ENCODE measurements at places on chromosomes 4 and X.
A peak's percentile ranks its signal among the peaks of the same experiment; 100 is the strongest.

DNA sequence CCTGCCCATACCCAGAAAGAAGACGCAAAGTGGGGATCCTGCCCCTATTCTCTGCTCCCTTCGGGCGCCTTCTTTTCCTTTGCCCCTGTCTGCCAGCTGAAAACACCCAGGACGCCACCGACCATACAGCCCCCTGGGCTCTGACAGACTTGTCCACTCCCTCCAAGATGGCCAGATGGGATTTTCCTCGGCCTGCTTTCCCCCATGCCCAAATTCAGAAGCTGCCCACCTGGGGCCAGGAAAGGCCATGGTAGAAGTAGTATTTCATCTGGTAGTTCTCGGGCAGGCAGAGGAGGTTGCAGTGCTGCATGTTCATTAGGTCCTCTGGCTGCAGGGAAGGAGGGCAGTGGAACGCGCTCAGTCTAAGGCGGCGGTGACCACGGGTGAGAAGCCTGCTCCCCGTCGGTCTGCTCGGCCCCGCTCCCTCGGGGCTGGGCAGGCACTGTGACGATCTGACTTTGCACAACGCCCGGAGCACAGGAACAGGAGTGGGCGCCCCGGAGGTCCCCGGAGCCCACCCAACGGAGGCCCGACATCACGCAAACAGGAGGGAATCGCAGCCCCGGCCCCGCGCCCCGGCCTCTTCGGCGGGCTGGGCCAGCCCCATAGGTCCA lies 582 bp downstream of the NAA10 start:
- no peak for DNase-seq

DNA sequence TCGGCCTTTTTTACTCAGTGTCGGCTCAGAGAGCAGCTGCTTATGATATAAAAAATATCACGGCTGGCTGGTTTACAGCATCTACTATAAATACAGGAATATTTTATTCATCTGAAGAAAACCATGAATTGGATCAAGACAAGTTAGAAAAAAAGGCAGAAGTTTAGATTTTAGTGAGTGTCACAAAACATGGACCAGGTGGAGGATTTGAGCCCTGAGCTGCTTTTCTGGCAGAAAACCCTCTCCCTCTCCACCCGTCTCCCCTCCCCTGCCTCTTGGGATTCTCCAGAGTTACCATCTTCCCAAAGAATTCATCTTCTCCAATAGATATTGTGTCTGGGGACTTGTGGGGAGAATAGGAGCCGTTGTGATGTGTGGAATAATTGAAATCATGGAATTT lies 142.8 kb upstream of the RAI2 start:
- no peak for DNase-seq

DNA sequence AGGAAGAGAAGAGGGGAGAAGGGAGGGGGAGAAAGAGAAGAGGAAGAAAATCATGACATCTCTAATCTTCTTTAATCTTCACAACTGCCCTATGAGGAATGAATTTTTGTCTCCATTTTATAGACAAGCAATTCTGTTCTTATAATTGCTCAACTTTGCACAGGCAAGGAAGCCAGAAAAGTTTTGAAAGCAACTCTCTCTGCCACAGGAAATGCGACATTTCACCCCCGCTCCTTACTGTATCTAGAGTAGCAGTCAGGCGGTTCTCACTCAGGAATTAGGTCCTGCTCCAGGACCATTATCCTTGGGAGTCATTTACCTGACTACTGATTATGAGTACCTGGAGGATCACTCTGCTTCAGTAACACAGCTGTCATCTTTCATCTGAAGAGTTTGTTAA lies 69.2 kb upstream of the FAM9A start:
- DNase-seq = no peak

DNA sequence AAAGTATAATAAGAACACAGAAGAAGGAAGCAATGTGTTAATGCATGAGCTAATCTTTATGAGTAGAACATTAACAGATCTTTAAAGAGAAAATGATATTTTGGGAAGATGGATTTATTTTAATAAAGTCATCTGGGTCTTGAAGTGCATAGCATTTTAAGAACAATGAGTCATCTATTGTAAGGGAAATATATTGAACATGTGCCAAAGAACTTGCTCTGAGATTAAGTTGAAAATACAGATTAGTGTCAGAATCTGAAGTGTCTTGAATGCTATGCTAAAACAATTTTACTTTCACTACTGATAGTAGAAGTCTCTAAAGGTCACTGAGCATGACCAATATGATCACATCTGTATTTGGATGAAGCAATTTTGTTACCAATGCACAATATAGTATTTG lies 776.7 kb upstream of the GRID2 start:
- DNase-seq = no peak

DNA sequence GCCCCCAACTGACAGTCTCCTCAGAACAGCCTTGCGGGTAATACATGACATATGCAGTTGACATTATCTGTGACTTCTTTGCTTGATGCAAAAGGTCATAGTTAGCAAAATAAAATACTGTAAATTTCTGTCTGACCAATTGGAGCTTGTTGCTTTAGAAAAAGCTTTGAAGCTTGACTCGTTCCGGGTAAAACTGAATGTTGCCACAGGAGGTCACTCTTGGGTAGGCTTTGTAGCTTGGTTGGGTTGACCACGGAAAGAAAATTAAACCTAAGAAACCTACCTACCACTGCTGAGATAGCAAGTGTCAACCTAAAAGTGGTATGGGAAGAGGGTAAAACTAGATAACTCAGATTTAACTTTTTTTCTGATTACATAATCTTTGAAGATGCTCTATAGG lies 23.2 kb downstream of the PRPS2 start:
- DNase-seq = peak; percentile 18

DNA sequence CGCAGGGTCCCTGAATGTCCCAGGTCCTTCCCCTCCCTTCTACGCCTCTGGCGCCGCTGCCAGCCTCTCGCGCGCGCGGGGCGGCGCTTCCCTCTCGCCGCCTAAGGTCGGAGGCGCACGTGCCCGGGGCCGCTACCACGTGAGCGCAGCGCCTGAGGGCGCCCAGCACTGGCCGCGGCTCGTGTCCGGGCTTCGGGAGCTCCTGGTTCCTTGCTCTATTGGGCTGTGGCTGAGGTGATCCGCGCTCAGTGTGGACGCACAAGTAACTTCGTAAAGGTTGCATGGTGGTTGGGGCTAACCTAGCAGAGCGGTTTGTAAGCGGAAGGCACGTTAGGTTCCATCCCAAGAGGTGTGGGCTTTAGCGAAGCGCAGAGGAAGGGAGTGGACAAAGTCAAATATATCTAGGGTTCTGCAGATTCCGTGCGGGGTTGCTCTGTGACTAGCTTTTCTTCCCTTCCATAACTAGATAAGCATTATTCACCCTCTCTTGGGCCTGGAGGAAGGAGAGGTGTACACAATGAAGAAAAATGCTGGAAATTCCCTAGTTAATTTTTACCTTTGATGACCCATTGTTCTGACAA lies 1.8 kb downstream of the TLL1 start:
- no peak for DNase-seq

DNA sequence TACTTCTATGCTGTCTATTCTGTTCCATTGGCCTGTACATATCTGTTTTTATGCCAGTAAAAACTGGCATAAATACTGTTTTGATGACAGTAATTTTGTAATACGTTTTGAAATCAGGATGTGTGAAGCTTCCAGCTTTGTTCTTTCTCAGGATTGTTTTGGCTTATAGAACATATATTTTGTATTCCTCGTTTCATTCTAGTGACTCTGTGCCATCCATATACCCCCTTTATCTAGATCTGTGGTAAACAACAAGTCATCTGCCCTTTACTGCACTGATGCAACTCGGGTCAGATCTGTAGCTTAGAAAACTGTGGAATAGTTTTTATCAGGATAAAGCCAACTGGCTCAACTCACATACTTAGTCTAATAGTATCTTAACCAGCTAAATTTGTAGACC lies 233.7 kb downstream of the PRDM5 start:
- no peak for DNase-seq

- no peak for DNase-seq
Measured at GRCh38 chrX:19174401-19175025, 52.2 kb upstream of the ADGRG2 start.

DNA sequence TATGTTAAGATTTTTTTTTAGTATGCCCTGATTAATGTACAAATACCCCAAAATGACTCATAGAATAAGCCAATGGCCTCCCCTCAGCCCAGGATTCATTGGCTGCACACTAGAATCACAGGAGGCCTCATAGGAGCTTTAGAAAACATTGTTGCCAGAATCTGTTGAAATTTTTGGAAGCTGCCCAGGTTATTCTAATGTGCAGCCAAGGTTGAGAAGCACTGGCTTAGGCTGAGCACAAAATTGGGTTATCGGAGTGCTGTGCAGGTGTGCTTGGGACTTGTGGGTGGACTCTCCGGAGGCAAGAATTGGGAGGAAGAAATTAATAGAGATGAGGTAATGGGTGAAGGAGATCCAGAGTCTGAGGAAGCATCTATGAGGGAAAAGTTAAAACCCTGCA lies 41.3 kb upstream of the VCX start:
- DNase-seq = no peak

GRCh38 chr4:25888781-25889180 lies 25.2 kb upstream of the SMIM20 start:
- DNase-seq = no peak

GRCh38 chr4:138889216-138889615 lies 126.4 kb upstream of the NOCT start:
- DNase-seq = no peak

DNA sequence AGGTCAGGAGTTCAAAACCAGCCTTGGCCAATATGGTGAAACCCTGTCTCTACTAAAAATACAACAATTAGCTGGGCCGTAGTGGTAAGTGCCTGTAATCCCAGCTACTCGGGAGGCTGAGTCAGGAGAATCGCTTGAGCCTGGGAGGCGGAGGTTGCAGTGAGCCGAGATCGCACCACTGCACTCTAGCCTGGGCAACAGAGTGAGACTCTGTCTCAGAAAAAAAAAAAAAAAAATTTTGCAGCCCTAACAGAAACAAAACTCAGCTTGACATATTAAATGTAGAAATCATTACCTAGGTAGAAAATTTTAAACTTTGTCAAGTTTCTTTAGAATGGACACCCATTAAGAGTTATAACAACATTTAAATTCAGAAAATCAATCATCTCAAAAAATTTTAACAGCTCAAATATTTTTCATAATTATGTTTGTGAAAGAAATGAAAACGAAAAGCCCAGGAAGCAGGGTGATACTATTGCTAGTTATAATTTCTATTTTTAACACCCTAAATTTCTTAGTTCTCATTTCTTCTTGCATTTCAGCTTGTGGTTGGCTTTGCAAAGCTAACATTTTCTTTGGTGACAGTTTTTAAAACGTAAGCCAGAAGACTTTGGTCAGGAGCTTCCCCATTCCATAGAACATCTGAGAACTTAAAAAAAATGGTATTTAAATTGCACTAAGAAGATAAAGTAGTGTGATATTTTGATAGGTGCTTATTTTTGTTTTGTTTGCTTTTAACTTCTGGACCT lies 33.3 kb upstream of the RBBP7 start:
- no peak for DNase-seq

- no peak for DNase-seq
Measured at GRCh38 chr4:184400891-184401290, 73.5 kb downstream of the IRF2 start.

GRCh38 chr4:169385376-169385775 lies 114.6 kb upstream of the SH3RF1 start:
- DNase-seq = no peak

DNA sequence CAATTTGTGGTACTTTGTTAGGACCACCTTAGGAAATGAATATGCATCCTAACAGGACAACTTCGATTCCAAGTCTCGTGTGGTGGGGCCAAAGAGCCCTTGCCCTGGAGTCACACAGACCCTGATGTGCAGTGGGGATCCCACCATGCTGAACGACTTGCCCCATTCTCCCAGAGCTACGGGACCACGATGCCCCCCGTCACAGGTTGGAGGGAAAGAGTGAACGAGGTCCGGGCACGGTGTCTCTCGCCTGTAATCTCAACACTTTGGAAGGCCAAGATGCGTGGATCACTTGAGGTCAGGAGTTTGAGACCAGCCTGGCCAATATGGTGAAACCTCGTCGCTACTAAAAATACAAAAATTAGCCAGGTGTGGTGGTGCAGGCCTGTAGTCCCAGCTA lies 14.4 kb upstream of the MSX1 start:
- no peak for DNase-seq

DNA sequence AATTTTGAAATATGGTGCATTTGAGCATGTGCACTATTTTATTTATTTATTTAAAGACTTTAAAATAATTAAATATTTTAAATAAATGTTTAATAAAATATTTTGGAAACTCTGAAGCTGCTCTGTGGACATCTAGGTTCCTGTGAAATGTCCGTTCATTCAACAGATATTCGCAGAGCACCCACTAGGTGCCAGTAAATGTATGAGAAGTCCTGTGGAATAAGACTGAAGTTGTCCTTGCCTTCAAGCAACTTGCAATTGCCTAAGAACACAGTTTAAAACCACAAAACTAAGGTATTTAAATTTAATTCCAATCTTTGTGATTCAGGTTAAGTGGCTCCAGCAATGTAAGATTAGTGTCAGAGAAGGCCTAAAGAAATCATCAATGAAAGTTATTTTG lies 306.7 kb downstream of the GBA3 start:
- DNase-seq = no peak
